ENCODE measurements at places on chromosomes 13 and 19. TPM values are rescaled to one million over a fixed set of nuclear protein-coding genes. Genes with fewer than 3 reads are reported as not detected.

DNA sequence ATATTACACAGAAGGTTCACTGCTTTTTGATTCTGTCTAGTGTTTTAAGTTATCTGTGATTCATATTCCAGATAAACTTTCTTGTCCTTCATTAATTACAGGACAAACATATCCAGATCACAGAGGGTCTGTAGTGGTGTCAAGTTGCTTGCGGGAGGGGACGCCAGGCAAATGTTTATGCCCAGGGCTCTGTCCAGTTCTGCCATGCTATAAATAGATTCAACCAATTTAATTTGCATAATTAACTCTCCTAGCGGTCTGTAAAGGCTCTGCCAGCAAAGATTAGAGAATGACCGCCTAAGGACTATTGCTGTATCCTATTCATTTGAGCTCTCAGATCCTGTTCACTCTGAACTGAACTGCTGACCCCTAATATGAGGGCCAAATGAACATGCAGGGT, 59.7 kb upstream of the TRPC4 start:
- no peak for DNase-seq

DNA sequence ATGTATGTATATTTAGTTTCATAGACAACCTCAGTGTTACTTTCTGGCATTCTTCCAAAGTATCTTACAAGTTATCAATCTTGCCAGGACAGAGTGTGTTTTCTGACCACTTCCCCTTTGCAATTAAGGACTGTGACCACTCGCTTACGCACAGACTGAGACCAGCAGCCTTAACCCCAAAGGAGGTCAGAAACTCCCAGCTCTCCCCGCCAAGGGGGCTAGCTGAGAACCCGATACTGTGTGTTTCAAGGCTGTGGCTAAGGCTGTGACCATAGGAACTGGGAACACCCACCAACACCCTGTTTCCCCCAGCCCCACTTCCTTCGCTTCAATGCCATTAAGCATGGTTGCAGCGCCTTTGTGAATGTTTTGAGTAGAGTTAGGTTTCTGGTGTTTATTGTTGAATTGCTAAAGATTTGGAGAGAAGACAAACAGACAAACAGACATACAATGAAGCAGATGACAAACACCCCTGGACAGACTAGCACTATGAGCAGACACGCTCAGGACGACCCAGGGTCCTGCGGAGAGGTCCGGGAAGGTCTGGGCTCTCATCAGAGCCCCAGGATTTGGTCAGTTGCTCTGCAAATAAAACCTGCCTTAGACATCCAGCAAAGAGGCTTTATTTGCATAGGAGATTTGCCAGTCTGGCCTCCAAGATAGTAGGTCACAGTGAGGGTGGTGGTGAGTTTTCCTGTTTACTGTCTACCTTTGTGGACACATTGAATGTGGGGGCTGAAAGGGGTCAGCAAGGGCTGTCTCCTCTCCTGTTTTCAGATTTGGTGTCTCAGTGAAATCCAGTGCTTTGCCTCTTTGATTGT, 25.0 kb upstream of the TNFSF11 start:
- DNase-seq: peak; percentile 57

GRCh38 chr13:110640591-110641029, 25.3 kb downstream of the NAXD start:
- no peak for DNase-seq

GRCh38 chr13:85243831-85244230, 555.4 kb downstream of the SLITRK6 start:
- no peak for DNase-seq

Gene LHB
- 0.71 TPM for polyA plus RNA-seq

Gene KIR2DL4
- polyA plus RNA-seq: not detected

Gene HS6ST3
- polyA plus RNA-seq: 2.7 TPM

Gene ZNF285
- polyA plus RNA-seq: 11.4 TPM

Measured in renal pelvis (tissue), 12 donors.